ENCODE measurements at places on chromosomes 4 and X.
A peak's percentile ranks its signal among the peaks of the same experiment; 100 is the strongest.

DNA sequence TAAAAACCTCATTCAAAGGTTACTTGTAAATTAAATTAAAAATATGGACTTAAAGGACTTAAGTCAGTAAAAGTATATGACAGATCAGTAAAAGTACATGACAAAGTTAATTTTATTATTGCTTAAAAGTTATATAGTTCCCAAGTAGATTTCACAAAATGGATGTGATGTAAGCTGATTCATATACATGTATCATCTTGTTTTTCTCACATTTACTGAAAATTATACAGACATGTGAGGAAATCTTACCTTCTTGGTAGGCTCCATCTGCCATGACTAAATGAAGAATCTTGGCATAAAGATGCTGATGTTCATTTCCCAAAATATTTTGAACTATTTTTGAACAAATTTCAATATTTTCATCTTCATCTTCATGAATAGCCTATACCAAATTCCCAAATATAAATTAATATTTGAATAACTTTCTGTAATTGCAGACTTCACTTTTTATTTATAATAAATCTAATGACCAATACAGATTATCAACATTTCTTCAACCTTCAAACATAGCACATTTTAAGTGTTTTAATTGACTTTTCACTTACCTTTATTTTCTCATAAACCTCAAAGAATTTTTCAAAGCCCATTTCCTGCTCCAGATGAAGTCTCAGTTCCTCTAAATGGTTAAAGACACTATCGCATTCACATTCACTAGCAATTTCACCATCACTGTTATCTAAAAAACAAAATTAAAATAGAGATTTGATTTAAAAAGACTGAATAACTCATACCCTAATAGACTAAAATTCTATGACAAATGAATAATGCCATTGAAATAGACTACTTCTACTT, 129.4 kb upstream of the SH3RF1 start:
- no peak for DNase-seq

- no peak for DNase-seq
Measured at GRCh38 chrX:146189371-146189770, 371.7 kb downstream of the SLITRK2 start.

DNA sequence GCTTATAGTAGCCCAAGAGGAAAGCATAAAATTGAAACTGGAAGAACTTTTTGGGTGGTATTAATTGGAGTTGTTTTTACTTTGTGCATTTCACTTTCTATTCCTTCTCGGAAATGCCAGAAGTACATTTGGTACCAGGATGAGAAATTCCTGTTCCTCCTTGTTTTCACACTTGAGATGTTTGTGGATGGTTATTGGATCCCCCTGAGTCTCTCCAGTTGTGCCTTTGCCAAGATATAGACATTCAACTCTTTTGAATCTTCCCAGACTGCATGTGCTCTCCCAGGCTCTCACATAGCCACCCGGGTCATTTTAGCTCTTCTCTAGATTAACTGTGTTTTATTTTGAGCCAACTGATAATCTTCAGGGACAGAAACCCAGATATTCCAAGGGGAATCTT, 120.5 kb downstream of the AFF1 start:
- no peak for DNase-seq

DNA sequence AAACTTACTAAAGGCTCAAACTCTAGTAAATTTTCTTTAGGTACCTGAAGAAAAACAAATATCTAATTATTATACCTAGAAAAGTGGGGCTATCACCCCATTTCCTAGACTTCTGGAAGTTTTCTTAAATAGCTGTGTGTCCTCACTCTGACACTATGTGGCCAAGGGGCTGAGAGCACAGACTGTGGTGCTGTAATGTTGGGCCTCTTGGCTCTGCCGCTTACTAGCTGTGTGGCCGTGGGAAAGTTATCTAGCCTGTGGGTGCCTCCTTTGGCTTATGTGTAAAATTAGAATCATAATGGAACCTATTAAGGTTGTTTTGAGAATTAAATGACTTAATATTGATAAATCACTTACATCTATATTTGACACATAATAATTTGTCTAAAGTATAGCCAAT, 114.4 kb downstream of the SNCA start:
- no peak for DNase-seq

DNA sequence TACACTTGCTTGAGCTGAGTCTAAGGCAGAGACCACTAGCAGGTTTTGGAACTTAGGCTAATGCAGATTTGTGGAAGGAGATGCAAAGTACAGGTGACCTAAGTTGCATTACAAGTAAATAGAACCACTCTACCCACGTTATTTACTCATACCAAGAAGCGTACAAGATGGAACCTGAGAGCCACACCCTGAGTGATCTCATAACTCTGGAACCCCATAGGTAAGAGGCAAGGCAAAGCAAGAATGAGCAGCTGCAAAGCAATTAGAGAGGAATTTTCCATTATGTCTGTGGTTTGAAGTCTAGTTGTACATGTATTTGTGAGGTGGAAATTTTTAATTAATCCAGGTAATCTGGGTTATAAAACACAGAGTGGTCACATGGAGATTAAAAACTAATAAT, 55.4 kb downstream of the CC2D2A start:
- DNase-seq: no peak

- no peak for DNase-seq
Measured at GRCh38 chrX:872090-872489, 241.5 kb downstream of the SHOX start.

DNA sequence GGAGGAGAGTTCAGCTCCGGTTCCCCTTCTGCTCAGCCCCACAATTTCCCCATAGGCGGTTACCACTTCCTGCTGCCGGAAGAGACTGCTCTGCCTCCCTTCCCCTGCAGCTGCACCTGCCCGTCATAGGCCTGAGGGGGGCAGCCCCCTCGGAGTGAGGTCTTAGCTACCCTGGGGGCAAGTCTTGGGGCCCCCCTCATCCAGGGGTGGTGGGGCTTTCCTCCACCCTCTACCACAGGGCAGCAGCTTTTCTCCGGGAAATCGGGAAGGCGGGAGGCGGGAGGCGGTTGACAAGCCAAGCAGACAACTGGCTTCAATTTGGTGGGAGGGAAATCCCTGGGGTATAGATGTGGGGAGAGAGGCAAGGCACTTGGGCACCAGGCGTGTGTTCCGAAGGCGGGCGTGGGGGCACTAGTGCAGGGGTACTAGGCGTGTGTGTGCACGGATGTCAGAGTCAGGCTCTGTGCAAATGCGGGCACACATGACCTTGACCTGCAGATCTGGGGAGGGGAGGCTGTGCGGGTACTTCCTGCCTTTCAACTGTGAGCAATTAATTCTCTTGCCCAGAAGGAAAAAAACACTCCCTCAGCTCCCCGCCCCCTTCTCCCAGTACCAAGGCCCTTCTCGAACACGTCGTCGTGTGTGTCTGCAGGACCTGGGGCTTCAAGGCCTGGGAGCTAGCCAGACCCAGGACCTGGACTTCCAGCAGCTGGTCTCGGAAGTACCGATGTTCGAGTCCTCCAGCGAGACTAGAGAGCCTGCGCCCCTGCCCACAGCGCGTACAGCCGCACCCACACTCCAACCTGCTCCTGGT, 1.0 kb upstream of the ARHGAP4 start:
- DNase-seq: peak; percentile 63

All from inflammatory macrophage treated with lipopolysaccharide for 1 hour (primary cell).